ENCODE measurements at places on chromosomes 4 and X. TPM values are rescaled to one million over a fixed set of nuclear protein-coding genes. Genes with fewer than 3 reads are reported as not detected.

DNA sequence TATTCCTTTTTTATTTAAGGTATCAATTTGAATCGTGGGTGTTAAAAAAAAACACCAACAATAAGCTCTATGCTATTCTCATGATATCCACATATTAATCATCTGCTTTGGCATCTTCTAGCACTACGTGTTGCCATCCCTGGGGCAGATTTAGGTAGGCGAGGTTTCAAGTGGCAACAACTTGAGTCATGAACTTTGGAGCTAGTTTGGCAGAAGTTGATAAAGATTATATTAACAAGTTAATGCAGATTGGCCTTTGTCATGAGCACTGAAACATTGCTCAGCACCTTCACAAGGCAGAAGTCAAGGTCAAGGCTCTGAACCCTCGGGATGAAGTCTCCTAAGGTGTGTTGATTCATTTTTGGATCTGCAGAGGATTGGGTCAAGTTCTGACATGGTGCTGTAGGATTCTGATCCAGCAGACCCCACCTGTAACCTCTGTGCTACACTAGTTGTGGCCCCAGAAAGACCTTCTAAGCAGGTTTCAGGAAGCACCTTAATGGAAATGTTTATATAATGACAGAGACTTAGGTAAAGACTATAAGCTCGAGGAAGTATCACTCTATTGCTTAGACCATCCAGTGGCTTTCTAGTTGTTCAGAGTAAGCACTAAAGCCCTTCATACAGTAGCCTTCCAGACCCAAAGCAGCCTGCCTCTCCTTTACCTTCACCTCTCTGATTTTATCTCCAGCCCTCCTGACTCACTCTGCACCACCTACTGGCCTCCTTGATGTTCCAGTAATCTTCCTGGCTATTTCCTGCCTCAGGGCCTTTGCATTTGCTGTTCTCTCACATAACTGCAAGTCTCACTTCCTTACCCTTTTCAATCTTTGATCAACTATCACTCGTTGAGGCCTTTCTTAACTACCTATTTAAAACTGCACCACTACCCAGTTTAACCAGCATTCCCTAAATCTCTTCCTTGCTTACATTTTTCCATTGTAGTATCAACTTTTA lies 117.0 kb upstream of the SLC4A4 start:
- DNase-seq, result no peak

GRCh38 chr4:5973033-5973432 lies 45.2 kb downstream of the C4orf50 start:
- DNase-seq, result no peak

- no peak for DNase-seq
These were observed 48.6 kb upstream of the GYPA start for GRCh38 chr4:144189121-144189520.

Gene KLB
- 3.3 TPM for total RNA-seq

Gene PAGE2
- total RNA-seq, result not detected

Measured in pancreas (tissue), 10 donors.